ENCODE measurements at places on chromosomes 4 and X. TPM values are rescaled to one million over a fixed set of nuclear protein-coding genes. Genes with fewer than 3 reads are reported as not detected.

PDLIM3 gene
- 8.8 TPM for polyA plus RNA-seq

MAD2L1 gene
- polyA plus RNA-seq: 1.4 TPM

DNA sequence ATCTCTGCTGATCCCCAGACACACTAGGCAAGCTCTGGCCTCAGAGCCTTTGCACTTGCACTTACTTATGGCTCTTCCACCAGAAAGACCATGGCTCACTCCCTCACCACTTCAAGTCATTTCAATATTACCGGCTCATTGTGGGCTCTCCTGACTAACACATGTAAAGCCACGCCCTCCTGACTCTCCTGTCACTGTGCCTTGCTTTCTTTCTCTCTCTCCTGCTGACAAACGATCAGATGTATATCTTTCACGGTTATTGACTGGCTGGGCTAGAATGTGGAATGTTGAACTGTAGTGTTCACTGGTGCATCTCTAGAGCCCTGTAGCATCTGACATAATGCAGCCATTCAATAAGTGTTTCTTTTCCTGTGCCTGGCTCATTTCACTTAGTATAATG is 425.1 kb downstream of the RAB28 start:
- no peak for DNase-seq

- no peak for DNase-seq
Observed at GRCh38 chr4:111635646-111636045, 509.6 kb upstream of the FAM241A start.

DNA sequence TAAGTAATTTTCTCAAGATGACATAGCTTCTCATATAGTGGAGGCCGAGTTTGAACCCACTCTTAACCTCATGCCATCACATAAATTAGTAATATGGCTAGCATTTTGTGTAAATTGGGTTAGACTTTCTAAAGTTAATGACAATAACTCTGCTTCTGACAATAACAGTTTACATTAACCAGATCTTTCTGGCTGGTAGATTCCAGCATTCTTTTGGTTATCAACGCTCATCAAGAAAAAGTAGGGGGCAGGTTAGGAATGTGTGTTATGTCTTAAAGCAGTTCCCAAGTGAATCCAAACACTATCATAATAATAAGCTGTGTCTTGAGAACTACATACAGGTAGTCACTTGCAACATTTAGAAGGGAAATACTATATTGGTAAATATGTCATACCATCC is 162.5 kb downstream of the PRDM5 start:
- DNase-seq: no peak

- DNase-seq: no peak
Observed at GRCh38 chrX:76454456-76454927, 27.0 kb downstream of the MAGEE1 start.

- no peak for DNase-seq
Observed at GRCh38 chrX:12977761-12978204, 2.9 kb downstream of the TMSB4X start.

- no peak for DNase-seq
Observed at GRCh38 chrX:127439676-127440075, 612.5 kb downstream of the ACTRT1 start.

MAOA gene
- polyA plus RNA-seq: 15.5 TPM

DNA sequence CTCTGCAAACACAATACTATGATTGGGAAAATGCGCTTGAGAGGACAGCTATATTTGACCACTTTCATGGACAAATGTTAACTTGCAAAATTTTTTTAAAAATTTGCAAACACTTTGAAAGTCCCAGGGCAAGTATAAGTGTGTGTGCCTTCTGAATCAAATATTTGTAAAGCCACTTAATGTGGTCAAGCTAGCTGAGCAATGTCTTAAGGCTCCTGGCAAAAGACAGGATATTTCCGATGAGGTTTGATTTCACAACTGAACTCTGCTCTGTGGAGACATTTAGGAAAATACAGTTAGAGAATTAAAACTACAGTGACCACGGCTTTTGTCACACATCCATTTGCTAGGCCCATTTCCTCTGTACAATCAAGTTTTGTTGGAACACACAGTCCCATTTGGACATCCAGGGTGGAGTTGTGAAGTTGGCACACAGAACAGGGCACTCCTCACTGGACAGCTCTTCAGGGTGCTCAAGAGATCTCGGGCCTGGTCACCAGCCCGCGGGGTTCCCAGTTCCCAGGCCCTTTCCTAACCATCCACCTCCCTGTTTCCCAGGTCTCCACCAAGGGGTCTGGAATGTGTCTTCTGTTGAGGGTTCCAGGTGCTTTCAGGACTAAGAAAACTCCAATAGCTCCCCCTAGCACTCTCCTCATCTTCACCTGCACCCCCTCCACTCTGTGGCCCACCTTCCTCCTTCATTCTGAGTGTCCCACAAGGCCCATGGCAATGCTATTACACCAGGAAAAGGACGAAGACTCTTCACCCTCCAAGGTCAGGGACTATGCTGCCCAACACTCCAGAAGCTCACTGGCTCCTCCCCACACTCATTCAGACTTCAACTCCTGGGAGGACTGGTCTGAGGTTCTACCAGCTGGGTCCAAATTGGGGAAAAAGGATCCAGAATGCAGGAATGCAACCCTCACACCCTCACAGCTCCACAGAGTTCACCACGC is 41.9 kb downstream of the XAGE2 start:
- no peak for DNase-seq

All from adrenal gland (tissue), 19 donors.